ENCODE measurements at places on chromosomes 7 and 10.

DNA sequence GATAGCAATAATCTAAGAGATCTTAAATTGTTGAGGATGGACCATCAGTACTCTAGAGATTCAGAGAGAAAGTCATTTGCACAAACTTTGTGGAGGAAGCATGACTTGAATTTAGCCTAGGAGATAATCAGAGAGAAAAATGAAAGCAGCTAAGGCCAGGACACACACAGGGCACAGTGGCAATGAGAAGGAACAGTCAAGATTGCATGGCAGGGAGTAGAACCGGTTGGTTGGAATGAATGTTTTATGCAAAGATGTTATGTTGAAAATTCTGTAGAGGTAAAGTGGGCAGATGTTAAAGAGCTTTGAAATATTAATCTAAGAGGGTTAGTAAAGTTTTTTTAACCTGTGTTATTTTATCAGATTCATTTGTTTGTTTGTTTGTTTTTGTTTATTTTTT, 521.8 kb downstream of the GATA3 start:
- no peak for DNase-seq

- no peak for DNase-seq
These were observed 279.9 kb downstream of the ARL4A start for GRCh38 chr7:12967322-12967721.

DNA sequence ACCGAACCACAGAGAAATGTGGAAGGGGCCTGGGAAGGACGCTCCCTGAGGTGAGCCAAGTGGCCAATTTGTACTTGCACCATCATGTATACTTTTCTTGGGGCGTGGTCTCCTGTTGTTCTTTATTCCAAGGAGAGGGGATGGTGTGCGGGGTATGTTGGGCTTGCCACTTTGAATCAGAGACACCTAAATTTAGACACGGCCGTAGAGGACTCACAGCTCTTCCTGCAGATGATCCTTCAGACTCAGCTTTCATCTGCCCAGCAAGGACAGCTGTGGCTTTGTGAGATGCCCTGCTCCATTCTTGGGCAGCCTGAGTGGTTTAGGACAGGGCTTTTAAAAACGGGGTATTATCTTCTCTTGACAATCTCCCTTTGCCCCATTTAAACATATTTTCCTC, 473.2 kb downstream of the REEP3 start:
- DNase-seq, result no peak

DNA sequence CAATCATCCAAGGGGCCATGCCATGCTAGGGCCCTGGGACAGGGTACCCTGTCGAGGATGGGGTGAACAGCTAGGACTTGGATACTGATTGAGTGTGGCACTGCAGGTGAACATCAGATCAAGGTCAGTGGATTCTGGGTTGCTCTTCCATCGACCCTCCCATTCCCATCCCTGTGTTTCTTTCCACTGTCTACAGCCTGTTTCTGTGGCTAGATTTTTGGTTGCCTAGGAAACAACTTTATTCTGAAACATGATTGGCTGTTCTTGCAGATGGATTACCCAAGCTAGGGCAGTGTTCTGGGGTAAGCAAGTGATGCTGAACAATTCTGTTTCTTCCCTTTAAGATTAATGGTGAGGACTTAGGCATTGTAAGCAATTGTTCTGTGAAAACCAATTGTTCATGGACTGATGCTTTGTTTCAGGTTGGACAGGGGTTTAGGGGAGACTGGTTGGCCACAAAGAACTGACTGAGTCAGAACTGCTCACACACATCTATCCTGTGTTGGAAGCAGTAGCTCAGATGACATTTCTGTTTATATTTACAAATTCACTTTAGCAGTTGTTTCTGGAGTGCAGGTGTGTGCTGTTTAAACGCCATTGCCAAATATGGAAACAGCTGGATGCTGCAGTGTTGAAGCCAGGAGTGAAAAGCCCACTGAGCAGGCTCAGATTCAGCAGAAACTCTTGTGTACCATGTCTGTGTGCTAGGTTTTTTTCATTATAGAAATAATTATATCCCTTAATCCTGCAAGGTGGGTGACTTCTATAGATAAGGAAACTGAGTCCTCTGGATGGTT, 102.3 kb upstream of the BTBD16 start:
- DNase-seq, result no peak

- DNase-seq, result no peak
These were observed 303.8 kb downstream of the PRKG1 start for GRCh38 chr10:51377932-51378599.

DNA sequence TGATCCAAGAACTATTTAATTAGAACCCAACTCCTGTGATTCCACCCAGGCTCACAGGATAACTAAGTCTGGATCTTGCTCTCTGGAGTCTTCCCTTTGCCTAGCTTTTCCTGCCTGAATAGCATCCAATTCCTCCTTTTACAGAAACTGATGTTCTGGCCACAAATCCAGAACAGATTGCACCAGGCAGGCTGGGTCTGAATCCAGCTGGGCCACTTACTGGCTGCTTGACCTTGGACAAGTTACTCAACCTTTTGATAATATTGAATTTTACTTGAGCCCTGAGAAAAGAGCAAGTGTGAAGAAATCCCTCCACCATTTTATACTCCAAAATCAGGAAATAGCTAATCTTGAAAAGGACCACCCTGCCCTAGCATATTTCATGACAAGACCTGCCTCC, 55.5 kb upstream of the SLC35G1 start:
- DNase-seq, result no peak

DNA sequence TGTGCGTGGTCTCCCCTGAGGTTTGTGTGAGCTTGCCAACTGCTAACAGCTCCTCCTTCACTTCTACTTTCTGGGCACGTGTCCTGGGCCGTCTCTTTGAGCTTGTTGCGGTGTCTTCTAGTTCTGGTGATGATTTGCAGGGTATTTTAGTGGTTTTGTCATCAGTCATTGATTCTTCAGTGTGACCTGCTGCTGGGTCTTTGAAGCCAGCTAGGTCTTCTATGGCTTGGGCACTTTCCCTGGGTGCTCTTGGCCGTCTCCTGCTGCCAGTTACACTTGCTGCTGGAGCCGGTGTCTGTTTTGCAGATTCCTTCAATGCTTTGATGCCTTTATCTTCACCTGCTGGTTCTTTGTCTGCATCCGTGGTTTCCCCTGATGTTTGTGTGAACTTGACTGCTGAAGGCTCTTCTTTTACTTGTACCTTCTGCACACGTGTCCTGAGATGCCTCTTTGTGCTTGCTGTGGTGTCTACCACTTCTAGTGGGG, 23.0 kb downstream of the MKI67 start:
- DNase-seq, result no peak

DNA sequence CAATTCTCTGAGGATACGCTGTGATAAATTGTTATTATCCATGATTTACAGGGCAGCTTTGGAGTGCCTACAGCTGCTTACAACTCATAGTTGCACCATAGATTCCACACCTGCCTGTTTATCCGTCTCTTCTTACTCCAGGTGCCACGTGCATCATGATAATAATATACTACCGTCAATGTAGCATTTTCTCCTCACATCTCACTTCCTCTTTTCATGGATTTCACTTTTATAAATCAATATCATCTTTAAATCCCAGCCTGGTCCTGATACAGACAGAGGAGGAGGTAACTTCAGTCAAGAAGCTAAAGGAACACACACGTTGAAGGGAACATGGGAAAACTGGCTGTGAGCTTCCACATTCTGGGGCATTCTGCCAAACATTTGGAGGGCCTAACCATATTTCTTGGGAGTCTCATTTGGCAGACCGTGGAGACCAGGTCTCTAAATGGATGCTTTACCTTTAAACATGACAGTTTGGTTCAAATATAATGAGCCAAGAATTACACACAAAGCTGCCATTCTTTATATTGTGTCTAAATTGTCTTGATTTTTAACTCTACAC, 2.4 kb downstream of the CH25H start:
- DNase-seq, result no peak

DNA sequence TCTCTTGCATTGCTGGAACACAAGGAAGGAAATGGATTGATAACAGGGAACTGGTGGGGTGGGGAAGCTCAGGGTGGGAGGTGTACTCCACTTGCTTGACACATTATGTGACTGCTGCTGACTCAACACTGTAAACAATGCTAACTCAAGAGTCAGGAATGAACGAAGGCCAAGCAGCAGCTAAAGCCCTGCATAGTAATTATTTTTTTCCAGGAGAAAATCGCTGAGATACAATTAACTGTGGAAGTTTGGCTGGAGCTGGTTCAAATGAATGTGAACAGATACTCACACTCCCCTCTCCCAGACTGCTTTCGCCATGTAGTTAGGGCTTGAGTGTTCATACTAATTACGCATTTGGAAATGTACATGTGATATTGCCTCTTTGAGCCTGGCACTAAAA, 170.9 kb upstream of the AOAH start:
- DNase-seq, result no peak

DNA sequence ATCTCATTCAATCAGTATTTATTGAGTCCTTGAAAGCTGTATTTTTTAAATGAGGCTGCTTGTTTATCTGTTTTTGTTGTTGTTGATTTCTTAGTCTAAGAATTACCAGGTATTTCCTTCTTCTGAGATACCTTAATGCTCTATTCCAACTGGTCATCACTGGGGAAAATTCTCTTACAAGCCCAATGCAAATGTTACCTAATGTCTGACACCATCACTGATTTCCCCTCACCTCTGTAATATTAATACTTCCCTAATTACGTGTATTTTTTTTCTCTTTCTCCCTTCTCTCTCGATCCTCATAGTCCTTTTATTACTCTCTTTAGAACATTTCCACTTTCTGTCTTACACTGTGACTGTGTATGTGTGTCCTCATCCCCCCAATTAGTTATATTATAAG, 13.9 kb downstream of the HDAC9 start:
- peak; percentile 57 for DNase-seq

- no peak for DNase-seq
These were observed 103.0 kb downstream of the ITIH5 start for GRCh38 chr10:7563770-7564169.

GRCh38 chr10:97224483-97225435, 39.0 kb upstream of the SLIT1 start:
- DNase-seq, result peak; percentile 46

DNA sequence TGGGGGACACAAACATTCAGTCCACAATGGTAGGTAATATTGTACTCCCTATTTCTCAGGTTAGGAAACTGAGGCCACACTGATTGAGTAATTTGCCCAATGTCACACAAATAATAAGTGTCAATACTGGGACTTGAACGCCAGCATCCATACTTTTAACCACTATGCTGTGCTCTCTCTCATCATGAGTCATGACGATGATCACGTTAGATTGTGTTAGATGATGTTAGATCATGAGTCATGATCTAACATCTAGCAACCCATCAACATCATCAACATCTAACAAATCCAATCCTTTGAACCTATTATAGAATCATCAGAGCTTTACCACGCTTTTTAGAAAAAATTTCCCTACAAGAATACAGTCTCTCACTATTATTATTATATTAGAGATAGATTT, 28.1 kb upstream of the HERPUD2 start:
- no peak for DNase-seq

DNA sequence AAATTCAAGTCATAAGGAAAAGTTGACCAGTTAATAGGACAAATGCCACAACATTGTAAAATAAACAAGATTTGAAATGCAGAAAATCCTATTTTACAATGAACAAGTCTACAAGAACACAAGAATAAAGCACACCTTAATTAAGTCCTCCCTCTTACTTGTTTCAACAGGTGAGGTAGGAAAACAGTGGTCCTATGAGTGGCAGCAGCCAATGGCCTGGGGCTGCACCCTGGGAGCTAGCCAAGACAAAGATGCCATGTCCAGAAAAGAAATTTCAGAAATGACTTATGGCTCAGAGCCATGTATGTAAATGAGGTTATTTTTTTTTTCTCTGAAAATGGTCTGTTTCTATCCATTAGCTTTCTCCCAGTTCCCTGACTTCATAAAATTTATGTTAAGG, 14.3 kb downstream of the KLLN start:
- no peak for DNase-seq

- DNase-seq, result no peak
These were observed 25.8 kb upstream of the PIP4K2A start for GRCh38 chr10:22740180-22740579.

DNA sequence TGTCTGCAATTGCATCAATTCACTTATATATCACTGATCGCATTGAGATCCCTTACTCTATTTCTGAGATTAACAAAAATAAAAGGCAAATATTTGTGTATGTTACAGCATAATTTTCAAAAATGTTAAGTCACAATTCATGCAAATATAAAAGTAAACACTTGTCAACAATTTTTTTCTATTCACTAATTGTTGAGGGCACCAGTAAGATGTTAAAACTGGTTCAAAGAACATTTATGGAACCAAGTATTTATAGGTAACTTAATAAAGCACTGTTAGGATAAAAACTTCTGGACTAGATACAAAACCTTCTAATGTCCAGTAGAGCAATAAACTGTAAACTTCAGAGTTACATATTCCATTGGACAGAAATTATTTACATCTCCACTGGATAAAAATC, 586.1 kb upstream of the AUTS2 start:
- no peak for DNase-seq

GRCh38 chr10:72242675-72243074, 26.6 kb upstream of the ASCC1 start:
- DNase-seq, result peak; percentile 74

DNA sequence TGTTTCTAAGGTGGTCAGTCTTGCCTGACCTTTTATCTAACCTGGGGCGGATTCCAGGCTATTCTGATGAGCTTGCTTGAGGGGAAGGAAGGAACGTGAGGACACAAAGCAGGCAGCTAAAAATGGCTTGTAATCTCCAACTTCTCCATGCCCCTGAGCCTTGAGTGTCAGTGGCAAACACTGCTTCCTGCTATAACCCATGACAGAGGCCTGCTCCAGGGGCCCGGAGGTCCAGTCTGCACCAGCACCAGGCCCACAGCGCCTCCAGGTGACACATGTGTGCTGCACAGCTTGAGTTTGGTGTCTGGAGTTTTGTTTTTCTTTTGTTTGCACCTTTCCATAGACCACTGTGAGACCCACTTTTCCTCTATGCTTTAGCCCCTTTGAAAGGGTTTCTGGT, 207.9 kb downstream of the PAXIP1 start:
- DNase-seq, result no peak

DNA sequence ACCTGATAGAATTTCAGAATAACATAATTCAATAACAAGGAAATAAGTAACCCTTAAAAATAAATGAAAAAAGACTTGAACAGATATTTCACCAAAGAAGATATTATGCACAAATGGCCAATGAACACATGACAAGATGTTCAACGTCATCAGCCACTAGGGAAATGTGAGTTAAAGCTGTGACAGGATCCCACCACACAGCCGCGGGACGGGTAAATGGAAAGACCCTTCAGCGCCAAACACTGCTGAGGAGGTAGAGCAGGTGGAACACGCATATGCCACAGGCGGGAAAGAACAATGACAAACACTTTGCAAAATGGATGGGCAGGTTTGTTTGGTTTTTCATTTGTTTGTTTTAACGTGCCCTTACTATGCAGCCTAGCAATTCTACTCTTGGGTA, 86.1 kb upstream of the RNF32 start:
- no peak for DNase-seq

GRCh38 chr10:14717552-14717951, 57.1 kb downstream of the FAM107B start:
- no peak for DNase-seq
